ENCODE measurements at places on chromosomes 2 and 18.

DNA sequence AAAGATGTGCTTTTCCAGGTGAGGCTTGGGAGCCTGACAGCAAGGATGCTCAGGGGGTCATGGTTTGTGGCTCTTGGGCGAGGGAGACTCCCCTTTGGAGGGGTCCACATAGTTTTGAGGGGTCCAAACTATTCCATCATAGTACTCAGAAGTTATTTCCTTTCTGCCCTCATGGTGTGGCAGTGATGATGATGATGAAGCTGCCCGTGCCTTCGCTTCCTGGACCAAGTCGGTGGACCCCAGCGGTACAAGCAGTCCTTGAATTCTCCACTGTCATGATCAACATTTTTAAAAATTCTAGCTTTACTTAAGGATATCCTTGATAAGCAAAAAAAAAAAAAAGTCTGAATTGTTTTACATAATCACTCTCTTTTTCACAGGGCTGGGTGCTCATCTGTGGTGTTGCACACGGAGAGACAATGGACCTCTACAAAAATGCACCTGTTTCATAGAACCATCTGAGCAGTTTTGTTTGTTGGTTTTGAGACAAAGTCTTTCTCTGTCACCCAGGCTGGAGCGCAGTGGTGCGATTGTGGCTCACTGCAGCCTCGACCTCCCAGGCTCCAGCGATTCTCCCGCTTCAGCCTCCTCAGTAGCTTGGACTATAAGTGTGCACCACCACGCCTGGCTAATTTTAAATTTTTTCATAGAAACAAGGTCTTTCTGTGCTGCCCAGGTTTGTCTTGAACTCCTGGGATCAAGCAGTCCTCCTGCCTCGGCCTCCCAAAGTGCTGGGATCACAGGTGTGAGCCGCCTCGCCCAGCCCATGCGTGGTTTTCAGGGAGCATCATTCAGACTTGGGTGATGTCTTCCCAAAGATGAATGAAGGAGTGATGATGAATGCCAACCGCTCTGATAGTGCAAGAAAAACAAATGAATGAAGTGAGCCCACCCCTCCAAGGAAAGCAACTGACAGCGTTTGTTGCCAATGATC lies 271.4 kb upstream of the HDAC4 start:
- no peak for DNase-seq

DNA sequence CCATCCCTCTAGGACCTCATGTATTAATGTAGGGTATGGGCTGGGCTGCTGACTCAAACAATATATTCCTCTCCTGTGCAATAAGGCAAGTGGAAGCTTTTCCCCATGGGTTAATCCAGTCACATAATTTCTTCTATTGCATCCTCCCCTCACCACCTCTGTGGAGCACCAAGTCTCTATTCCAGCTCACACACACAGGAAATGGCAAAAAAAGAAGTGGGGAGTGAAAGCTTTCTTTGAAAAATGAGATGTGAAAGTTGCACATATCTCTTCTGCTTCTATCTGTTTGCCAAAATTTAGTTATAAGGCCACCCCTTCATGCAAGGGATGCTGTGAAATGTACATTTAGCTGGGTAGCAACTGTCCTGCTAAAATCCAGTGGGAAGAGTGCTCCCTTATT lies 121.3 kb downstream of the CDC42EP3 start:
- DNase-seq, result no peak

DNA sequence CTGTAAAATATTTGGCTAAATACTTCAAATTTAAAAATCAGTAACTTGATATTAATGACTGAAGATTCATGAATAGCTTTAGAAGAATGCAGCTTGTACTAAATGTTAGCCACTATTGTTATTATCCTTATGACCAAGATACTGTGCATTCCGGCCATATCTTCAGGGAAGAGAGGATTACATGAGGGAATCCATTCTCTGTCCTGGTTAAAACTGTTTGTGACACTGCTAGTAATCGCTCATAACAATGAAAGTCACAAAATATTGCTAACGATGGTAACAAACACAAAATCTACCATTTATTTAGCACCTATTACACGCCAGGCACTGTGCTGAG lies 217.7 kb downstream of the PRKCE start:
- no peak for DNase-seq

- DNase-seq, result no peak
These were observed 30.9 kb upstream of the EGR4 start for GRCh38 chr2:73324126-73324725.

GRCh38 chr18:37565101-37565976 lies at the start of gene CELF4:
CELF4 (minus strand) TSS chr18:37565798.
- no peak for DNase-seq

GRCh38 chr2:50102383-50102782 lies 929.5 kb downstream of the NRXN1 start:
- no peak for DNase-seq

DNA sequence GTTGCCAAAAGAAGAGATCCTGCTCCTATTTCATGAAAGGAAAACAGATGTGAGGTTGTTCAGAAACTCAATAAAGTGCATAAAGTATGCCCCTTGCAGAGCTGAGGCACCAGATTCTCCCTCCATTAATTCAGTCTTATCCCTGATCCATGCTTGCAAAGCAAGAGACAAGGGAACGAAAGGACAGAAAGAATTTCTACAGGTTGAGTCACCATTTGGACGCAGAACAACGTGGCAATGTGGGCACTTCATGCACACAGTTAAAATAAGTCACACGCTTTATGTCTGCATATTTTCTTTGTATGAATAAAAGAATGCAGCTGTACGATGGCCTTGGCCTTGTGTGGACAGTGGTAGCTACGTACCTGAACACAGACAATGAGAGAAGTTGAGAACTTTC lies 321.7 kb upstream of the REV1 start:
- DNase-seq, result no peak

- no peak for DNase-seq
These were observed 43.7 kb upstream of the RIT2 start for GRCh38 chr18:43159086-43159770.

DNA sequence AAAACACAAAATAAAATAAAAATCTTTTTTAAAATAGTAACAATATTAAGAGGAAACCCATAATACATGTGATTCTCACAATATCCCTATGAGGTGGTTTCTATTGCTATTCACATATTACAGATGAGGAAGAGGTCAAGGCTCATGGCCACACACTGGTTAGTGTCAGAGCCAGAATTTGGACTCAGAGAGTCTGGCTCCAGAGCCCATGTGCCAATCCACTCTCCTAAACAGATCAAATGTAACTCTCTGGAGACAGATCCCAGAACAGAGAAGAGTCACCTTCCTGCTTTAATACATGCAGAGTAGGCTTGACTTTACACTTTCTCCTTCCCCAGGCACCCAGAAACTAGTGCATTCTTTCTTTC lies 10.1 kb upstream of the SLC11A1 start:
- DNase-seq, result no peak

DNA sequence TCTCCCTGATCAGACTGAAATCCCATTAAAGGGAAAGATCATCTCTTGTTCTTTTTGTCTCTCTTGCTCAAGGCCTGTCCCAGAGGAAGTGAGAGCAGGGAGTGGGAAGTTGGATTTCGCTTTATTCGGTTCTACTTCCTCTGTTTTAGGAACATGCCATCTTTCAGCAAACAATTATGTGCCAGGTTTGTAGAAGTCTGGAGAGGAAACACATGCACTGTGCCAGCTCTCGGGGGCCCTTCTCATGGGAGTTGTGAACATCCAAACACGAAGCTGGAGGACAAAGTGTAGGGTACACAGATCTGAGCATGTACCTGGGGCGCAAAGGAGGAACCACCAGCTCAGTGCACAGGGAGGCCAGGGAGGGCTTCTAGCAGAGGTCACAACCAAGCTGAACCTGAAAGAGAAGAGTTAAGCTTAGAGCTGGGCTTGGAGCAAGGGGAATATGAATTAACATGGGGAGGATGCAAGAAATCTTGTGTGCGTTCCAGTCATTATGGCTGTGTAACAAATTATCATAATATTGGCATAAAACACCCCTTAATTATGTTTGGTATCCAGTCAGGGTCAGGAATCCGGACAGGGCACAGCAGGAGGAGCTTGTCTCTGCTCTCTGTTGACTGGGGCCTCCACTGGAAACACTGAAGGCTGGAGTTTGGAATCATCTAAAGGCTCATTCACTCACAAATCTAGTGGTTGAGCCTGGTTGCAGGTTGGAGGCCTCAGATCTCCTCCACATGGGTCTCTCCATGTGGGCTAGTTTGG lies 128.6 kb downstream of the ZFP36L2 start:
- DNase-seq, result peak; percentile 83

DNA sequence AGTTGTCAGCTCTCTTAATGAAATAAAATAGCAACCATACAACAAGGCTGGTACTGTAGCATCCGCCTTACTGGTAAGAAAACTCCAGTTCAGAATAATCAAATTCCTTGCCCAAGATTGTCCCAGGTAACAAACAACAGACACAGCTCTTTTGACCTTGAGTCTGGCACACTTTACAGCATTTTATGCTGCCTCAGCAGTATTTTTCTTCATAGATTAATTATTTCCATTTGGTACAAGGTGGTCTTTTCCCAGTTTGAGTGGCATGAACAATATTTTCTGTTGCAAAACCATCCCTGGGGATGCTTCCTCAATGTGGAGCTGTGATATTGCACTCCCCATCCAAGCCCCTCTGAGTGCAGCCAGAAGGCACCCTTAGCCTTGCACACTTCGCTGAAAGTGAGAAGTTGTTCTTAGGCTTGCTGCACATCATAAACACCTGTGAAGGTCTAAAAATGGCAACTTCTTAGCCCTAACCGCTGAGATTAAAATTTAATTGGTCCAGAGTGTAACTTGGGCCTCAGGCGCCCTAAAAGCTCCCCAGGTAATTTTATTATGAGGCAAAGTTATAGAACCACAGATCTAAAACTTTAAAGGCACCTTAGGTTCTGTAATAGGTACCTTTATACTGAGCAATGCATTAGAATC lies 523.3 kb downstream of the CMPK2 start:
- DNase-seq, result no peak

- no peak for DNase-seq
These were observed 308.4 kb upstream of the CDH2 start for GRCh38 chr18:28485210-28485801.

DNA sequence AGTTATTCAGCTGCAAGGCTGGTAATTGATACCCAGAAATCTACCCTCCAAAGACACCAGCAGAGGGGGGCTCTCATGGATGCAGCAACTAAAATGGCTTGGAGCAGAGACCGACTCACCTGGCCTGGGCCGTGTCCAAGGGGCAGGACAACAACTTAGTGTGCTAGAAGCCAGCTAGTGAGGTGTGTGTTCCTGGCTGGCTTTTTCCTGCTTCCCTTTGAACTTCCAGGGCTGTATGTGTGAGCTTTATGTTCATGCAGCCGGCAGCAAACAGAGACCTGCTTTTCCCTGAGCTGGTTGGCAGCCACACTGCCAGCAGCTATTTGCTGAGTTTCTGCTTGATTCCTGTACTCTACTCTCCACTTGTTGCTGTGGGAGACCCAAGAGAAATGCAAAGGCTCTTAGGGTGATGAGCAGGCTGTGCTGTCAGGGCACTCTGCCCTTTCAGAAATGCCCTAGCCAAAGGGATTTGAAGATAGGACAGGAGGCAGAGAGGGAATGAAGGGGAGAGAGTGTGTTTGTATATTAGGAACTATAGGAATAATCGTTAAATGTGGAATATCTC lies 23.7 kb upstream of the GRP start:
- no peak for DNase-seq

Measured in suppressor macrophage treated with lipopolysaccharide for 1 hour (primary cell).